ENCODE measurements at places on chromosomes 1 and 21.

- peak; percentile 36 for DNase-seq
These were observed 37.8 kb upstream of the EFHD2 start for GRCh38 chr1:15371610-15372545.

DNA sequence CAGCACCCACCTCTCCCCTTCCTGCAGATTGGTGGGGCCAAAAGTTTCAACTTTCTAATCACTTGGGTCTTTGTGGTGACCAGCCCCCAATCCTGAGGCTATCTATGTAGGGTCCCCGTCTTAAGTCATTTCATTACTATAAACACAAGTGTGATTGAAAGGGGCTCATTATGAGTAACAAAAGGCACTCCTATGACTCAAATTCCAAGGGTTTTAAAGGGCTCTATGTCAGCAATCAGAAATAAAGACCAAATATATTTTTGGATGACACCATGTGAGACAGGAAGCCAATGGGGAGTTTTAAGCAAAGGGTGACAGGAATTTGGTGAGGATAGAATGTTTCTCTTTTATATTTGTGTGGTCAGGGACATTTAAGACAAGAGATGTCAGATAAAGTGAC is 6.2 kb downstream of the ERO1B start:
- no peak for DNase-seq

DNA sequence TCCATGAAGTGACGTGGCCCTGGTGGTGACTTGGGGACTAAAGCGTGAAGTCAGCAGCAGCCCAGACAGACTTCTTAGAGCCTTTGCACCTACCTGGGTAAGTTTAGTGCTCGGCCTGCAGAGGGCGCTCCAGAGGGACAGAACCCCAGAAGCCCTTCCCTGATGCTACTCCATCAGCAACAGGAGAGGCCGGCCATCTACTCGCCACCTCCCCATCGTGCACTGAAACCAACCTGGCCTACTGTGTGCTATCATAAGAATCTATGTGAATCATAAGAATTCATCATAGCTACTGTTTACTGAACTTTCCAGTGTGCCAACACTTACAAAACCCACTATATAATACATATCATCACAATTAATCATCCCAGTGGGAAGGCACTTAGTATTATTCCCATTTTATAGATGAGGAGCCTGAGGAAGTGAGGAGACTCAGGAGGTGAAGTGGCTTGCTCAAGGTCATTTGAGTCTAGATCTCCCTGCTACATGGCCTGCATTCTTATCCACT is 7.9 kb upstream of the EDN2 start:
- DNase-seq = peak; percentile 74

GRCh38 chr1:31725777-31726535 is 22.1 kb upstream of the COL16A1 start:
- no peak for DNase-seq

- DNase-seq = no peak
These were observed 27.0 kb upstream of the PRSS38 start for GRCh38 chr1:227788271-227789083.

GRCh38 chr1:204377800-204378668 is 18.3 kb upstream of the PLEKHA6 start:
- DNase-seq = peak; percentile 62

- DNase-seq = no peak
These were observed 1.5 kb upstream of the ETS2 start for GRCh38 chr21:38804030-38804788.

DNA sequence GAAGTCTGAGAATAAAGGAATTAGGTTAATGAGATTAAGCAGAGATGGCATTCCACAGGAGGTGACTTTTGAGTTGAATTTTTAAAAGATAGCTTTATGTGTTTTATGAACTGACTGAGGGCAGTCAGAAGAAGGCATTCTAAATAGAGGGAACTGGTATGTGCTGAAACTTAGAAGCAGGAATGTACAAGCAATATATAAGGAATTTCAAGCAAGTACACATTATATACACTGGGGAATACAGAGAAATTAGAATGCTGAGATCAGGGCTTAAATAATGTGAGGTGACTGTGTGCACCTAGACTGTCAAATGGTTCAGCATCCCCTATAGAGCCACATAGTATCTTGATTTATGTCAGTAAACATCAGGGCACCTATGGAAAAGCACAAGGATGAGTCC is 19.3 kb downstream of the WNT2B start:
- DNase-seq = no peak

- DNase-seq = no peak
These were observed 16.0 kb upstream of the LRRC7 start for GRCh38 chr1:69551476-69552324.

GRCh38 chr1:203034422-203035110 is 8.3 kb downstream of the PPFIA4 start:
- no peak for DNase-seq

- DNase-seq = peak; percentile 58
These were observed 996 bp upstream of the SH3BGRL3 start for GRCh38 chr1:26278724-26279455.

DNA sequence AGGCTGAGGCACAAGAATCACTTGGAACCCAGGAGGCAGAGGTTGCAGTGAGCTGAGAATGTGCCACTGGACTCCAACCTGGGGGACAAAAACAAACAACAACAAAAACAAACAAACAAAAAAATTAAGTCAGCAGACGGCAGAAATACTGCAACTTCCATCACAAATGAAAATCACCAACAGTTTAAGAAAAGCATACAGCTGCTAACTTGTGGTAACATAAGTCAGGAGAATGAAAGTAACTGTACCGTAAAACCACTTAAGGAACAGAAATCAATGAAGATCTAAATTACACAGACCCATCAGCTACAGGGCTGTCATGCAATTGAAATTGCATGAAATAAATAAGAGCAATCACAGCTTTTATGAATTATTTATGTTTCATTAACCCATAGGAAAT is 25.0 kb downstream of the MCOLN2 start:
- no peak for DNase-seq

- DNase-seq = no peak
These were observed 189.7 kb downstream of the DHRS3 start for GRCh38 chr1:12428334-12428733.

GRCh38 chr1:29033829-29034466 is 89.8 kb downstream of the TMEM200B start:
- DNase-seq = peak; percentile 78

- no peak for DNase-seq
These were observed 256.5 kb downstream of the TTLL7 start for GRCh38 chr1:83742446-83742845.

- DNase-seq = no peak
These were observed 710 bp upstream of the PALMD start for GRCh38 chr1:99645203-99645602.

Data from hematopoietic multipotent progenitor cell treated with erythropoietin and hydrocortisone succinate and interleukin-3 and kit ligand, for 4 days (in vitro differentiated cells).